ENCODE measurements at places on chromosomes 3 and 15.

- no peak for DNase-seq
These were observed 5.3 kb downstream of the IGF1R start for GRCh38 chr15:98653686-98654085.

DNA sequence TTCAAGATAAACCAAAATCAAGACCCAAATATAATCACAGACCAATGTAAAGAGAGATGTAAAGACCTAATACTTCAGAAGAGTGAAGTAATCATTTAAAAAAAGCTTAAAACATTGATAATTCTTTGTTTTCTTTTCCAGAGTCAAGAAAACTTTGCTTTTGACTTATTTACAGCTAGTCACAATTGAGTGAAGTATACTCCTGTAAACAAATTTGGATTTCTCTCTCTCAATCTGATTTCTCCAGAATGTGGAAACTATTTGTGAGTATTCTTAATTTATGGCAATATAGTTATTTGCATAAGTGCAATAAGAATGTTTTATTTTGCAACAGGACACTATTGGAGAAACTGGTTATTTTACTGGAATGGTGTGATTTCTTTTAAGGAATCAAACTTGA, 43.7 kb upstream of the ZBTB20 start:
- no peak for DNase-seq

- DNase-seq, result no peak
These were observed 7.0 kb upstream of the STRA6 start for GRCh38 chr15:74209560-74209958.

DNA sequence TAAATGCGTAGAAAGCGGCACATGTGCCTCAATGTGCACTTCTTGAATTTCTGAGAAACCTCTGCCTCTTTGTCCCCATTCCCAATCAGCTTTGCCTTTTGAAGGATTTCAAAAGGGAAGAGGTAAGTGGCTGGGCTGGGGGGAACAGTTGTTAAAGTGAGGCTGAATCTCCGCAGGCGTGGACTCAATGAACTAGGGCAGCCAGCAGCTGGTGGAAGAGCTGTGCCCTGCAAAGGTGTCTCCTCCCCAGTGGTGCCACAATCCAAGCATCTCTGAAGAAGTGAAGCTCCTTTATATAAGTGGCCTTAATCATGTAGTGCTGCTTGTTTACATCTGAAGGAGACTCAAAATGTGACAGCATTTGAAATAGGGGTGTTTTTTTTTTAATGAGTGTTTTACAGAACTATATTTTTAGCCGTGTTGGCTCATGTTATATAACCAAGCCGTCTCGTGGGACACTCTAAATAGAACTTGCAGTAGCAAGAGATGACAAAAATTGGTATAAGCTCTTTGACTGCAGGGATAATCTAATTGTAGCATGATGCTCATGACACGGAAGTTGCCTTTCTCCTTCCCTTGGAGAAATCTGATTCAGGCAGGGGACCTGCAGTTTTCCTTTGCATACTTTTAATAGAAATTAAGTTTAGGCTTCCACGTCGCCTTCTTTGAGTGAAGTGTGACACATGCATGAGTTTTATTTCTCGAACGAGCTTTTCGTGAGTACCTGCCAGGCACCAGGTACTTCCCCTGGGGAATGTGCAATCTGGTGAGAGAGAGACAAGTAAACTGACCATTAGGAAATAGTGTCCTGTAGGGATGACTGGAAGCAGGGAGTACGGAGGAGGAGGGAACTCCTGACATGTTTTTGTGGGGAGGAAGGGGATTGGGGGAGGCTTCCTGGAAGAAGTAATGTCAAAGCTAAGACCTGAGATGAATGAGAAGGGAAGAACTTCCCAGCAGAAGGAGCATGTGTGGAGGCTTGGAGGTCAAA, 179.7 kb upstream of the BHLHE40 start:
- no peak for DNase-seq

- no peak for DNase-seq
These were observed 384.3 kb upstream of the RARB start for GRCh38 chr3:25043749-25044148.

DNA sequence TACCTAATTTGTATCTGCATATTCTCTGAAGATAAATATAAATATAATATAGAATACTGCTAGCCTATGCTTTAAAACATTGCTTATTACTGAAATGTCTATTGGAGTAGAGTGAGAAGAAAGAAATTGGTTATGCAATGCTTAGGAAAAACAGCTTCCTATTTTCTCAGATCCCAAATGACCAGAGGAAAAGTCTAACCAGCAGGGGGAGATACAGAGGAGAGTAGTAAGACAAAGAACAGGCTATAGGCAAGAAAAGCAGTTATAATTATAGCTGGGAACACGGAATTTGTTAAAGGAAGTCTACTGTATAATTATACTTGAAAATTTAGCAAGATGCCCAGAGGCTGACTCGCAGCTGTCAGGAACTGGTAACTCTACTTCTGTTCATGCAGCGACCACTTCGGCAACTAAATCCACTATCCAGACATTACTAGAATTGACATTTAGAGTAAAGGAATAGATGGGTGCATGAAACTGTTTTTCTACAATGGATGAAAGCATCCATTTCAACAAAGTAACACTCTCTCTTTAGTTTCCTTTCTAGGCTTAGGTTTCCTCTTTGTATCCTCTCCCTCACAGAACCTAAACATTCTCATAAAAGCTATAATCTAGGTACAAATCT, 97.2 kb downstream of the TBC1D5 start:
- DNase-seq, result no peak

DNA sequence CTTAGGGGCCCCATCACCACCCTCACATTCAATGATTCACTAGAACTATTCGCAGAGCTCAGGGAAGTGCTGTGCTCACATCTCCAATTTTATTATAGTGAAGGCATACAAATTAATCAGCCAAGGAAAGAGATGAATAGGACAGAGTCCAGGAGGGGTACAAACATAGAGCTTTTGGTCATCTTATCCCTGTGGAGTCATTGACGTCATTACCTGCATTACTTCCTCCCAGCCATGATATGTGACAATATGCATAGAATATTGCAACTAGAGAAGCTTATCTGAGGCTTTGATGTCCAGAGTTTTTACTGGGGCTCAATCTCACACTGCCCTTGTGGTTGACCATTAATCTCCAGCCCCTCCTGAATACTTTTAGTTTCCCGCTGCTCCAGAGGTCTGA, 1.5 kb downstream of the IQCH start:
- no peak for DNase-seq

DNA sequence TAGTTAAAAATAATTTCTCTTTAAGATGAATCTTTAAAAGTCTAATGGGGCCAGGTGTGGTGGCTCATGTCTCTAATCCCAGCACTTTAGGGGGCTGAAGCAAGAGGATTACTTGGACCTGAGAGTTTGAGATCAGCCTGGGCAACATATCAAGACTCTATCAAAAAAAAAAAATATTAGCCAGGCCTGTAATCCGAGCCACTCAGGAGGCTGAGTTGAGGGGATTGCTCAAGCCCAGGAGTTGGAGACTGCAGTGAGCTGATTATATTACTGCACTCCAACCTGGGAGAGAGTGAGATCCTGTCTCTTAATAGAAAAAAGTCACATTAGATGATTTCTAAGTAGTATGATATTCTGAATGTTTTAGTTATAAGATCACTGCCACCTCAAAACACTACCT, 322.0 kb upstream of the MANF start:
- DNase-seq, result no peak

GRCh38 chr3:107632576-107632975, 109.8 kb downstream of the BBX start:
- no peak for DNase-seq

- no peak for DNase-seq
These were observed 57.4 kb downstream of the POMGNT2 start for GRCh38 chr3:43048470-43048869.

DNA sequence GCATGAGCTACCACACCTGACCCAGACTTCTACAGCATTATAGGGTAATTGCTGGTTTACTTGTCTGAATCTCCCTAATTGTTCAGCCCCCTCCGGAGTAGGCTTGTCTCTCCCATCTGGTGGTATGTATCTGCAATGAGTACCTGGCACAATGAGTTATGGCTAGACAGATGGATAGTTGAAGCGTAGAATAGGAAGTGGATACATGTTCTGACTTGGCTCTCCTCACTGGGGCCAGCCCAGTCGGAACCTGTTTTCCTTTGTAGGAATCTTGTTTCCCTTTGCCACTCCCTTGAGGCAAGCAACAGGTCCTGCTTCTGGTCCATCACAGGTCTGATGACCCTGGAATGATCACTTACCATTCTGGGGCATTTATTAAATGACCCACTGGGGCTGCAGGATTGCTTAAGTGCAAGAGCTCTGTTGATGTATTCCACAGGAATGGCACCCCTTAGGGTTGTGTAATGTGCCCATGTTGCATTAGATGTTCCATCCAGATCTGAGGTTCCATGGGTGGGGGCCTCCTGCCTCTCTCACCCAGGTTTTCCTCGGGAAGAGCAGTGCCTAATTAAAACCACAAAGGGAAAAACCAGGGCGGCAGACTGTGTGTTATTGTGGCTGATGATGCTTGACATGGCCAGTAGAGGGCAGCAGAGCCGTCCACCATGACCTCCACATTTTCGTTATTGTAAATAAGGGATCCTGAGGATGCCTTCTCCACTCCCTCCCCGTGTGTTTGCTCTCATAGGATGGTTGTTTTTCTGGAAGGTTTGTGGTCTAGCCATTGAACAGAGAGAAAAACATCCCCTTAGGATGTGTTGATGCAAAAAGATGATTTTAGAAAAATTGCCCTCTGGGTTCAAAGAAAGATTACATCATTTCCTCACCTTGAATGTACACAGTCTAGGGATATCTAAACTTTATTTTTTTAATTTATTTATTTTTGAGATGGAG, 58.0 kb downstream of the CMTM8 start:
- peak; percentile 65 for DNase-seq

DNA sequence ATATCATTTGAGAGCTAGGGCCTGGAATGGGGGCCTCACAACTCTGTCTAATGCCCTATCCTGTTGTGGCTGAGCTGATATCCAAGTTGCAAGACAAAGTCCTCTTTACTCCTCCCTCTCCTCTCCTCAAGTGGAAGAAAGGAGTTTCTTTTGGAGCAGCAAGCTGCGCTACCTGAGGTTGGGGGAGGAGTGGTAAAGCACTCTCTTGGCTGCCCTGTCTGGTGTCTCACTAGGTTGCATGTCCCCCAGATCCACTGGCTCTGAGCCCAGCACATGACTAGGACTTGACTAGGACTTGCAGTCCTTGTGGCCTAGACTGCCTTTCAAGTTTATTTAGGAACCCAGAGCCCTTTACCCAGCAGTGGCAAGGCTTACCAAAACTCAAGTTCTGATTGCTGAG, 141.1 kb upstream of the SETMAR start:
- no peak for DNase-seq

- no peak for DNase-seq
These were observed 242.3 kb downstream of the FHIT start for GRCh38 chr3:61008998-61009380.

DNA sequence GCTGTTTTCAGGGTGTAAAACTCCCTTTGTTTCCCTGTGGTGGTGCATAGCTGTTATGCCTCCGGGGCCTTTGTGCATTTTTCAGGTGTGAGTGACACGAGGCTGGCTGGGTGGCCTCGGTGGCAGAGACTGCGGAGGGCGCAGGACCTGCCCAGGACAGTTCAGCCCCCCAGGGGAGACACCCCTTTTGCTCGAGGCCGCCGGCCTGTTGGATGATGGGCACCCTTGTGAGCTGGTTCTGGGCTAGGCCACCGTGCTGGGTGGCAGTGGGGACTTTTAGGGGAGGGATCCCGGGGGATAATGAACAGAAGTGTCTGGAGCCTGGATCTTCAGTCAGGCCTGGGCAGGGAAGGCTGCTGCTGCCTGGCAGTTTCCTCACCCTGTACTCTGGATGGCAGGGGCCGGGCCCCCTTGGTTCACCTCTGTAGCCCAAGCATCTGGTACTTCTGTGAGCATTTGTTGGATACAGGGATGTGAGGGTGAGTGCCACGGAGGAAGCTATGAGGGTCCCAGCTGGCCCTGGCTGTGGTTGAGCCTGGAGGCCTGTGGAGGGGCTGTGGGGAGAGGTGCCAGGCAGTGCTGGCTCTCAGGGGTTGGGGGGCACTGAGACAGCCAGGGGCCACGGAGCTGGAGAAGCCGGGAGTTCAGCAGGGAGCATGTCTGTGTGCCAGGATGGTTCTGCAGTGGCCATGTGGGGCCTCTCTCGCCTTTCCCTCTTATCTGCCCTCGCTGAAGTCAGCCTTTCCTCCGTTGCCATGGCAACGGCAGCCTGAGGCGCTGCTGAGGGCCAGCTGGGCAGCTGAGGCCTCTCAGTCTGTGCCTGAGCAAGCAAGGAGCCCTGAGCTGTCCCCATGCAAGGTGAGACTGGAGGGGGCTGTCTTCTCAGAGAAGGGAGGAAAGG, 49.0 kb downstream of the KY start:
- no peak for DNase-seq

GRCh38 chr3:134652886-134653630, 2.2 kb upstream of the KY start:
- no peak for DNase-seq

- DNase-seq, result no peak
These were observed 58.9 kb downstream of the ZNF621 start for GRCh38 chr3:40583691-40584090.

- DNase-seq, result no peak
These were observed 64.8 kb downstream of the DUT start for GRCh38 chr15:48396020-48396419.

GRCh38 chr3:12993517-12994356, 79.5 kb downstream of the IQSEC1 start:
- peak; percentile 38 for DNase-seq

DNA sequence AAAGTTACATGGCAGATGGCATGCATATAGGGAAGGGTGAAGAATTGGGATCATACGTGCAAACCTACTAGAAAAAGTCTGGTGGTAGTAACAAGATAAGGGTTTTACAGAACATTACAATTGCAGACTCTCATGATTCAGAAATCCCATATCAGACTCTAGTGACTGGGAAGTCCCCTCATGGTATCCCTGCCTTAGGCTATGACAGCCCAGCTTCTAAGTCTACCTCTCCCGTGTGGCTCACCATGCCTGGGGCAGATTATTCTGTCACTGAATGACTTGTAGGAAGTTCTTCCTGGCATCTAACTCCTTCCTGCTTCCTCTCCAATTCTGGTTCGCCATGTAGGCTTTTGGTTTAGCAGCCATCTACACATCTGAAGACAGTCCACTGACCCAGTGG, 5.7 kb upstream of the SLC6A11 start:
- DNase-seq, result no peak

GRCh38 chr15:101535170-101535902, 45.8 kb upstream of the PCSK6 start:
- no peak for DNase-seq

GRCh38 chr3:73602170-73602569, 22.6 kb downstream of the PDZRN3 start:
- peak; percentile 58 for DNase-seq

- no peak for DNase-seq
These were observed 274.5 kb downstream of the SLC9A9 start for GRCh38 chr3:143573610-143574303.

GRCh38 chr3:171850960-171851659, 8.0 kb downstream of the TMEM212 start:
- DNase-seq, result no peak

Measured in right hindlimb (tissue), 1 donor.